Cardiac muscle cell (in vitro differentiated cells and primary cell): ENCODE measurements at places on chromosomes 3 and 15. TPM values are rescaled to one million over a fixed set of nuclear protein-coding genes. Genes with fewer than 3 reads are reported as not detected.
A peak's percentile ranks its signal among the peaks of the same experiment; 100 is the strongest.

The DGKG gene
- total RNA-seq: 0.15 and 0.92 TPM in 2 replicates

GRCh38 chr3:81545572-81545971 lies 215.9 kb downstream of the GBE1 start:
- DNase-seq: no peak

GRCh38 chr3:4949659-4950058 lies 29.6 kb upstream of the BHLHE40 start:
- peak; percentile 18 for DNase-seq

DNA sequence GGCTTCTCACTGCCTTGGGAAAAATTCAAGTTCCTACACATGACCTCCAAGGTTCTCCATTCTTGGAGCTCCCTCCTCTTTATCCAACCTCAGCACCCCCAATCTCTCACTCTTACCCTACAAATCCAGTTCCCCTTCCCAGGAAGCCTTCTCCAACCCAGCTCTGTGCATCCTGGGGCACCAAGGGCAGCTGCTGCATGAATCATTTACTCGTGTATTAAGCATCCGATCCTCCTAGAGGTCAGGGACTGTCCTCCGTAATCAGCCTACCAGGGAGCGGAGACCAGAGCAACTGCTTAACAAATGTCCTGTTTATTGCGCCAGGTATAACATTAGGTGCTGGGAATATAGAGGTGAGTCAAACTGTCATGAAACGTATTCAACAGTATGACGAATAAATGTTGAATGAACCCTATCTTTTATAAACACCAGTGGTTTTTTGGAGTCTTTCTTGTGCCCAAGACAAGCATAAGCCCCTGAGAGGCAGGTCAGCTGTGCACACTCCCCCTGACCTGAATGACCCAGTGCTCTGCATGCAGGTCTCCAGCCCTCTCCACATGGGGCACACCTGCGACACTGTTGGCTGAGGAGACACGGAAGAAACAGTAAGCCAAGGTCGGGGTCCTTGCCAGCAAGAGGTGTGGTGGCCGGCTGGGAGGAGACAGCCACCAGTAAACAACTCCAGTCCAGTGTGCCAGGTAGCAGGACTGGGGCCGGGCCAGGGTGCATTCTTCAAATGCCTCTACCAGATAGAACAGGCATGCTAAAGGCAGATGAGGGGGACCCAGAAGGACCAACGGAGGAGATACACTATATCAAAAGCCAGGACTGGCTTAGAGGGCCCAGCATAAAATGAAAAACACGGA lies 27.6 kb downstream of the ANP32A start:
- no peak for DNase-seq

DNA sequence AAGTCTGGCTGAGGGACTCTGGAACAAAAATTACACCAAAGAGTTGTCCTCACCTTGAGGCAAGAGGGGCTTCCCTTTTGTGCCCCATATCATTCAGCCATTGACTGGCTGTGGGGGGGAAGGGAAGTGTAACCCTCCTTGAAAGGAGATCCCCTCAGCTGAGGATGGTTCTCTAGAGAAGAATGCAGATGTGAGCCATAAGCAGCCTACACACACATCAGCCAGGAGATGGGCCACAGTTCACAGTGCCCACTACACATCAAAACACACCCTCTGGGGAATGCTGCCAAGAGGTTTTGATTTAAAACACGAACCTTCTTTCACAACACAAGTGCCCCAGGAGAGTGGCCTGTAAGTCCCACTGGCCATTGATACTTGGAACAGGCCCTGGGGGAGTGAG lies 231.2 kb upstream of the CTDSPL start:
- no peak for DNase-seq

- no peak for DNase-seq
Observed at GRCh38 chr3:58337190-58337589, 4.5 kb downstream of the PXK start.

- no peak for DNase-seq
Observed at GRCh38 chr3:105836533-105836932, 32.3 kb downstream of the CBLB start.

- no peak for DNase-seq
Observed at GRCh38 chr3:179265092-179265491, 14.2 kb upstream of the KCNMB3 start.
